ENCODE measurements at places on chromosomes 6 and 20.
A peak's percentile ranks its signal among the peaks of the same experiment; 100 is the strongest.

DNA sequence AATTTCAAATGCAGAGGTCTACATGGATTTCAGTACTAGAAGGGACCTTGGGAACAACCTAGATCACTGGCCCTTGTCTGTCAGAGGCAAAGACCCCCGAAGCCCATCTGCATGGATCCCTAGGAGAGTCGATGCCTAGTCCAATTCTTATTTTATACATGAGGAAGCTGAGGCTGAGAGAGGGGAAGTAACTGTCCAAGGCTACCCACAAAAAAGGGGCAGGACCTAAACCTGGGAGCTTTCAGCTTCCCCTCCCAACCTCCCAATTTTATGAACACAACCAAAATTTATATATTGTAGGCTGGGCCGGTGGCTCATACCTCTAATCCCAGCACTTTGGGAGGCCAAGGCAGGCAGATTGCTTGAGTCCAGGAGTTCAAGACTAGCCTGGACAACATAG, 73.2 kb downstream of the TRERF1 start:
- no peak for DNase-seq

- DNase-seq, result no peak
Measured at GRCh38 chr20:44692932-44693480, 22.2 kb upstream of the CCN5 start.

- DNase-seq, result no peak
Measured at GRCh38 chr6:13764996-13765395, 49.4 kb downstream of the MCUR1 start.

- DNase-seq, result no peak
Measured at GRCh38 chr6:4112366-4112765, 23.0 kb downstream of the ECI2 start.

DNA sequence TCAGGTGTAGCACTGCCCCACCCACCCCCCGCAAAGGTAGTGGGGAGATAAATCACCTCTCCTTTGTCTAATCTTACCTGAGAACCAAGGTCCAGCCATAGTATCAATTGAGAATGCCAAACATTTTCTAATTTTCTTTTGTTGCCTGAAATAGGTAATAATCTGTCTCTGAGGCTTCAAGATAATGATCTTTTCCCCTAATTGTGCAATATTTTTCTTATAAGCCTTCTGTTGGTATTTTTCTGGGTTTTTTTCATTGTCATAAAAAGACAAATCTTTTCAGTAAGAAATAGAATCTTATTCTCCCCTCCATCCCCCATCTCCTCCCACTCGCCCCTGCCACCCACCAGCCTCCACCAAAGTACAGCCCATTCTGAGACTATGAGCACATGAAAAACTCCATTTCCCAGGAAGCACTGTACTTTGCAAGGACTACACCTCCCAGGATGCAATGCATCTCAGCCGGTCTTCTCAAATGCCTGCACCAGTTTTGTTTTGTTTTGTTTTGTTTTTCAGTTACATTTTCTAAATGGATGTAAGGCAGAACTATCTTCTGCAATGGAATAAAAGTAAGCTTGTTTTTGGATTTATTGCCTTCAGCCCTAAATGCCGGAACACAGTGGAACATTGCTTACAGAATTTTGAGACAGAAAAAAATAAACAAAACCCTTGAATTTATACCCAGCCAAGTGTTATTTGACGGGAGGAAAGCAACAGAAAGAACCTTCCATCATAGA, 268.0 kb downstream of the TFAP2A start:
- no peak for DNase-seq

DNA sequence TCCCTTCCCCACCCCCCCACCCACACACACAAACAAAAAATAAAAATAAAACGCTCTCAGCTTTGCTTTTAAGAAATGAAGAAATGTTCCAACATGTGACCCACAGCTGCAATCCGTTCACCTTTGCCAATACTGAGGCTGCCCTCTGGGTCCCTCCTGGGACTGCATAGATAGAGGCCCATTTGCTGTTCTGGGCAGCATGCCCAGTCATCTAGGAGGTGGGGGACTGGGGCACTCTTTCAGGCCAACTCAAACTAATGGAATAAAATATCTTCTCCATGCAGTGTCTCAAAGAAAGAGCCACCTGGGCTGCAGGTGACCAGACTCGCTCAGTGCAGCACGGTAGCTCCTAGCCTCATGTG, 79.9 kb downstream of the SLC22A3 start:
- DNase-seq, result no peak

DNA sequence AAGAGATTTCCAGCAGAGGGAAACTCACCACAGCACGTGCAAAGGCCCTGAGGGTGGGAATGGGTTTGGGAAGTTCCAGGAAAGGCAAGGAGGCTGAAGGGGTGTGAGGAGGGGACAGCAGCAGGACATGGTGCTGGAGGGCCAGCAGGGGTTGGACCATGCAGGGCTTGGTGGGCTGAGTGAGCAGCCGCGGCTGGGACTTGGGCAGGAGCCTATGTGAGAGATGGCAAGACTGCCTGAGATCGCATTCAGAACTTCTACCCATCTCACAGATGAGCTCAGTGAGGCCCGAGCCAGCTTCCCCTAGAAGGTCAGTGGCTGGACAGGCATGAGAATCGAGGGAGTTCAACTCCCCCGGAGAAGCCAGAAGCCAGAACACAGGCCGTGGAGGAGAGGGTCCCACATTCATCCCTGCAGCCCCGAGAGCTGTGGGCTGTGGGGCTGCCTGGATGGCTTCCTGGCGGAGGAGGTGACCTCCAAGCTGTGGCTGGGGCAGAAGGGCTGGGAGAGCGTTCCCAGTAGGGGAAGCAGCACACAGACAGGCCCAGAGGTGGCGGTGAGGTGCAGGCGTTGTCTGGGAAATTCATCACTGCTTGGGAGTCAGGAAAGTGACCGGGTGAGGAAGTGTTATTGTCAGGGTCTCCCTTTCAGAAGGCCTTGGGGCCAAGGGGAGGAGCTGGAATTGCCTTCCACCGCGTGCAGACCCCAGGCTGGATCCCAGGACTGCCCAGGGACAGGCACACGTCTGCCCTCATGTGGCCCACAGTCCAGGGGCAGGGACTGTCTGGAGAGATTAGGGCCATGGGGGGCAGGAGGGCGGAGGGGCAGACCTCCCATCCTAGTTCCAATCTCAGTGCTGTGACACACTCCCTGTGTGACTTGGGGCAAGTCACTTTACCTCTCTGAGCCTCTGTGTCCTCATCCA, 103.8 kb downstream of the CEBPB start:
- DNase-seq, result no peak

- DNase-seq, result no peak
Measured at GRCh38 chr6:38503960-38504682, 135.6 kb downstream of the BTBD9 start.

- no peak for DNase-seq
Measured at GRCh38 chr6:136118787-136119186, 131.3 kb downstream of the MTFR2 start.

GRCh38 chr20:59735486-59735885, 131.1 kb downstream of the PHACTR3 start:
- DNase-seq, result no peak

- DNase-seq, result peak; percentile 14
Measured at GRCh38 chr6:109236115-109237076, 141.1 kb downstream of the CEP57L1 start.

- DNase-seq, result no peak
Measured at GRCh38 chr6:1910621-1911407, 301.1 kb downstream of the FOXC1 start.

DNA sequence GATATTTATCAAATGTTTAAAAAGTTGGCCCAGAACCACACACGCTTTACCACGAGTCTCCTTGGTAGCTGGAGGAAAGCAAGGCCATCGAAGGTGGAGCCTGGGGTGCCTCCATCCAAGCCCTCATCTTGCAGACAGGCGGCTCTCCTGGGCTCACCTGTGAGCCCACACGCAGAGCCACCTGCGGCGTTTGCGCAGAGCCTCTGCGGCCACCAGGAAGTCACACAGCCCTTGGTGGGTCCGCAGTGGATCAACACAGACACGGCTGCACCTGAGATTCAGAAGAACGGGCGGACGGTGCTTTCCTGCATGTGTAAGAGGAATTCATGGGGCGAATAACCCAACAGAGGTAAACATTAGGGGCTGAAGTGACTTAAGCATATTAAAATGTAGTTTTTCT, 24.5 kb upstream of the SMOC2 start:
- no peak for DNase-seq

DNA sequence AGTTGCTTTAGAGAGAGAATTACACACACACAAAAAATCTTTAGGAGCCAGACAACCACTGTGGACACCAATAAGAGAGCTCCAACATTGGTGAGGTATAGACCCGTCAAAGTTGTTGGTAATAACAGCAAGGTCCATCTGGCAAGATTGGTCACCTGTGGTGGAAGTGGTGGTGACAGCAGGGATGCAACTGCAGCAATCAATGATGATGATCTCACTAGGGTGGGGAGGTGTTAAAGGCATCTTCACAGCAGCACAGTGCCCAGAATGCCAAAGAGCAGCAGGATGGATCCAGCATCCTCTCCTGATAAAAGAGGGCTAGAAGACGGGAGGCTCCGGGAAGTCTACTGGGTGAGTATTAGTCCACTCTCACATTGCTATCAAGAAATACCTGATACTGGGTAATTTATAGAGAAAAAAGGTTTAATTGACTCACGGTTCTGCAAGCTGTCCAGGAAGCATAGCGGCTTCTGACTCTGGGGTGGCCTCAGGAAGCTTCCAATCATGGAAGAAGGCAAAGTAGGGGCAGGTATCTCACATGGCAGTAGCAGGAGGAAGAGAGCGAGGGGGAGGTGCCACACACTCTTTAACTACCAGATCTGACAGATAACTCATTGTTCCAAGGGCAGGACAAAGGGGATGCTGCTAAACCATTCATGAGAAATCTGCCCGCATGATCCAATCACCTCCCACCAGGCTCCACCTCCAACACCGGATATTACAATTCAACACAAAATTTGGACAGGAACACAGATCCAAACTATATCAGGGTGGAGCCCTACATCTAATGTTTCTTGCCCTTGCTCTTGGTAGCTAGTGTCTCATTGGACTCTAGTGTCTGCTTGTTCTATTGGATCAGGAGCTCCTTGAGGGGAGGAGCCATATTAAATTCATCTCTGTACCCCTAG, 48.9 kb downstream of the KLHL31 start:
- DNase-seq, result no peak

- DNase-seq, result no peak
Measured at GRCh38 chr6:132651062-132651461, 7.9 kb downstream of the TAAR1 start.

DNA sequence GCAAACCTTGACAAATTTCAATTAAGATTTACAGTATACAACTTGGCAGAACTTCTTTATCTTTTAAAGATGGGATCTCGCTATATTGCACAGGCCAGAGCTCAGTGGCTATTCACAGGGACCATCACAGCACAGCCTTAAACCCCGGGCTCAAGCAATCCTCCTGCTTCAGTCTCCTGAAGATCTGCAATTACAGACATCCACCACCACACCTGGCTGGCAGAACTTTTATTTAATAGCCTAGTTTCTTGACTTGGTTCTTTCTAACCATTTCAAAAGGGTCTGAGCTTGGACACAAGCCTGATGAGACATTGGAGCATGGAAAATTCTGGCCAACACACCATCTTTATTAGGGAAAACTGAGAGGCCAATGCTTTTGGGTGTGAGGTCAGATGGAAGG, 151.6 kb upstream of the KCNG1 start:
- no peak for DNase-seq

GRCh38 chr6:31228476-31228875, 43.4 kb downstream of the HLA-C start:
- no peak for DNase-seq

- DNase-seq, result no peak
Measured at GRCh38 chr20:39112178-39112743, 150.1 kb downstream of the DHX35 start.

GRCh38 chr6:127784468-127784867, 116.4 kb downstream of the THEMIS start:
- DNase-seq, result no peak

DNA sequence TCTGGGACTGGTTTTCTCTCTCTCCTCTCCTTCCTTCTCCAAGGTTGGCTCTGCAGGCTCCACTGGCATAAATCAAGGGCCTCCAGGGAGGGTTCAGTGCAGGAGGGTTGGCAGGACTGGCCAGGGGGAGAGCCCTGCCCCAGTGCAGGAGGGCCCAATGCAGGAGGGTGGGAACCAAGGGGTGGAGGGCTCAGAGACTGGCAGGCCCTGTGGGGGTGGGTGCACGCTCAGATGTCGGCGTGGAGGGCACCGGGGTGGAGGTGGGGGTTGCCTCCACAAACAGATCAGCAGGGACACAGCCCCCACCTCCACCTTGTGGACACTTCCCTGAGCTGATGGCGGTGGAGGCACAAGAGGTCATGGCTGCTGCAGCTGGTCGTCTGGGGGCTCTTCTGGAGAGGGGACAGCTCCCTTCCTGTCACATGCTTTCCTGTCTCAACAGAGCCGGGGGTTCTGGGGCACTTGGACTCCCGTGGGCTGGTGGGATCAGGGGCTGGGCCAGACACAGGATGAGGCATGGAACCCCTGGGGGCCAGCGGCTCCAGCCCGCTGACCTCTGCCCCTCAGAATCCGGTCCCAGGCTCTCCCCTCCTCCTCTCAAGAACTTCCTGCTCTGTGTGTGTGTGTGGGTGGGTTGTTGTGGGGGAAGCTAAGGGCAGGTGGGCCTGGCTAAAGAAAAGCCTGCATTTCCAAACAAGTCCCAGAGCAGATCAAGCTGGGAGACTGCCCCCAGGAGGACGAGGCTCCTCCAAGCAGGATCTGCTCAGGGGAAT, 2.7 kb upstream of the ABHD16B start:
- no peak for DNase-seq

DNA sequence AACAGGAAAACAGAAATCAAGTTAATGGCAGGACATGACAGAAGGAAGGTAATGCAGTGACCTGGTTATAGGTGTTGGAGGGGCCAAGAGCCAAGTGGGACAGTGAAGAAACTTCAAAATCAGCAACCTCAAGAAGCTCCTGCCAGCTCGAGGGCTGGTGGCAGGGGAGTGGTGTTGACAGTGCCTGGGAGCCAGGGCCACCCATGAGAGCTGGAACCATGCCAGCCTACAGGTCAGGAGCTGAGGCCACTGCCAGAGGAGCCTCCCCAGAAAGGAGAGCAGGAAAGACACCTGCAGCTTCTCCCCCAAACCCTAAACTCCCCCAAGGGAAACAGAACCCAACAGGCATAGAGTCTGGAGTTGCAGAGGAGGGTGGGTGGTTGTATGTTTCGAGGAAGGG, 262.1 kb downstream of the LRFN2 start:
- no peak for DNase-seq

- DNase-seq, result peak; percentile 81
Measured at GRCh38 chr6:26537160-26537845, 863 bp upstream of the HMGN4 start.

DNA sequence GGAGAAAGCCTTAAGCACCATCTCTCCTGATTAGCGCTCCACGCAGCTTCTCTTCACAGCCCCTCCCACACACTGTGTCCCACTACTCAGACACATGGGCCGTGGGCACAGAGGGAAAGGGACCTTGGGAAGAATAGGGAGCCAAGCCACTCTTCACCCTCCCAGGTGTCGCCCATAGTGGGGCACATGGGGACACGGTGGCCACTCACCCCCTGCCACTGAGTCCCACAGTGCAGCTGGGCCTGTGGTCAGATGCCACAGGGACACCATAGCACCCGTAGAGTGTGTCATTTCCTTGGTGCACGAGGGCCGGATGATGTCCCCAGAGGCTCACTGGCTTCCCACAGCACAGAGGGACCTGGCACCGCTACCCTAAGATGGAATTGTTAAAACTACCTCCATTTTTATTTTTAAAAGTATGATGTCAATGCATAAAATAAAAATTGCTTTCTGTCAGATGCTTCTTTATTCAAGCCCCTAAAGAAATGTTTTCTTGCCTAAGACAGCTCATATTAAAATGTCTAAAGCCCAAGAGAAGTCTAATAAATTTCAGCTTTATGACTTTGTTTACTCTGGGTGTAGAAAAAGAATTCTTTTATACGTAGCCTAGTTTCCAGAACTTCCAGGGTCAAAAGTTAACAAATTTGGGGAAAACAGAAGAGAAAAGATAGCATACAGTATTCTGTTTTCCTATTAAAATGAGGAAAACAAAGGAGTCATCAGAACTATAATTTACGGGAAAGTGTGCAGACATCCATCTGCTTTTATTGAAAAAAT, 191.0 kb upstream of the SNX9 start:
- DNase-seq, result no peak

All from stimulated activated CD4-positive, alpha-beta T cell treated with anti-CD3 and anti-CD28 coated beads, Interleukin-4, amount 100 ng/mL, for 1 hour (primary cell).